Stimulated activated CD4-positive, alpha-beta T cell treated with anti-CD3 and anti-CD28 coated beads, Interleukin-1b, Interleukin-23, amount 100 ng/mL, for 1 hour (primary cell): ENCODE measurements at places on chromosomes 6 and 20.

GRCh38 chr20:15619341-15619740 is 953.9 kb downstream of the KIF16B start:
- no peak for DNase-seq

DNA sequence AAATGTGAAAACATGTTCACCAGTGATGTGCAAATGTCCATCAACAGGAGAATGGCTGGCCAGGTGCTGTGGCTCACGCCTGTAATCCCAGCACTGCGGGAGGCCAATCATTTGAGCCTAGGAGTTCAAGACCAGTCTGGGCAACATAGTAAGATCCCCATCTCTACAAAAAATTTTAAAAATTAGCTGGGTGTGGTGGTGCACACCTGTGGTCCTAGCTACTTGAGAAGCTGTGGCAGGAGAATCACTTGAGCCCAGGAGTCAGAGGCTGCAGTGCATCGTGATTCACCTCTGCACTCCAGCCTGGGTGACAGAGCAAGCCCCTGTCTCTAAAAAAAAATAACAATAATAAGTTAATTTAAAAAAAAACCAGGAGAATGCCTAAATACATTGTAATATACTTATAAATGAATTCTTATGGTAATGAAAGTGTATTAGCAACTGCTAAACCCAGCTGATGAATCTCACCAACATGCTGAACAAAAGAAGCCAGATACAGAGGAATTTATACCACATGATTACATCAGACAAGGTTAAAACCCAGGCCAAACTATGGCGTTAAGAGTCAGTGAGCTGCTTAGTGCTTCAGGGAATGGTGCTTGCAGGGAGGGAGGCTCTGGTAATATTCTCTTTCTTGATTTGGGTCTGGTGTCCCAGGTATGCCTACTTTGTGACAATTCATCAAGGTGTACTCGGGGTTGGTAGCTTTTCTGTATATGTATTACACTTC is 36.4 kb downstream of the RPP40 start:
- no peak for DNase-seq

DNA sequence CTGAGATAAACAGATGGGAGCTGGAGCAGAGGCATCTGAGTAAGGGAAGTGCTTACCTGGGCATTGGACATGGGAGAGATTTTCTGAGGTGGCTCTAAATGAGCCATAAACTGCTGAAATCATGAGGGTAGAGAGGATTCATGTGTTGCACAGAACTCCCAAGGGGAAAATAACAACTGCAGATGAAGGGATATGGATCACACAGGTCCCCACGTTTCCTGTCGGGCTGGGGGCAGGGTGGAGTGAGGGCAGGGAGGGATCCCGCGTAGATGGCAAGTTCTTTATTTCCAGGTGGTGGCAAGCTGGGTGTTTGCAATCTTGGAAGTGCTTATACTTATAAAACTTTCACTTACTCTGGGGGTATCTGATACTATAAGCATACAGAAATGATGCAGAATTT is 422.6 kb upstream of the FLRT3 start:
- no peak for DNase-seq

DNA sequence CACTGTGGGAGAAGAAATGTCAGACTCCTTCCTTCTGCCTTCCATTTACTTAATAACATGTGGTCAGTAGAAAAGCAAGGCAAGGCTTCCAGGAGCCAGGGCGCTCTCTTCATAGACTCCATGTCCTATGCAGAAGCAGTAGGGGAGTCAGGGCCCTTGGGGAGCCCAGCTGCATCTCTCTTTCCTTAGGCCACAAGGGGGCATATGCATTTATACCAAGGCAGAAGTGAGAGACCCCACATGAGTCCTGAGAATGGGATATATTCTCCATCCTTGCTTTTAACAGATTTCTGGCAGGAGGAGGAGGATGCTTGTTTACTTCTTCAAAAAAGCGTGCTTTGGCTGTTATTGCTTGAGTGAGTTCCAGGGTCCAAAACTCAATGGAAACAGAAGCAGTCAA is 198.5 kb downstream of the HIVEP2 start:
- DNase-seq = no peak

GRCh38 chr6:88386167-88386566 is 220.0 kb upstream of the CNR1 start:
- no peak for DNase-seq
